RCC 7860 (cell line): ENCODE measurements at places on chromosomes 16 and 17.

DNA sequence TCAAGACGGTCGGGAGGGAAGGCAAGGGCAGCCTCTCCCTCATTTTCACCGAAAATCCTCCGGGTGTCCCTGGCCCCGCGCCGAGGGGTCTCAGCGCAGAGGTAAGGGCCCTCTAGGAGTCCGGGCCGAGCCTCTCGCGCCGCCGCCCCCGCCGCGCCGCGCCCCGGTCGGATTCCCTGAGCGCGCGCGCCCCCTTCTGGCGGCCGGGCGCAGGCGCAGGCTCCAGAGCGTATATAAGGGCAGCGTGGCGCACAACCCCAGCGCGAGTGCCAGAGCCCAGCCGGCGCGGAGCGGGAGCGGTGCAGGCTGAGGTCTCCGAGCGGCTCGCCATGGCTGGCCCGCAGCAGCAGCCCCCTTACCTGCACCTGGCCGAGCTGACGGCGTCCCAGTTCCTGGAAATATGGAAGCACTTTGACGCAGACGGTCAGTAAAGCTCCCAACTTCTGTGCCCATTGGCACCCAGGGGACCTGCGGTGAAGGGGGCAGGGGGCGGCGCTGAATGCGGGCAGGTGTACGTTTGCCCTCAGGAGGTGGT is at the start of gene CALB2:
Gene CALB2, plus strand, starts transcription at position 260 of the 535 bp plus-strand sequence. Its CDS starts 70 bp downstream, at position 330.
- peak; percentile 32 for DNase-seq

DNA sequence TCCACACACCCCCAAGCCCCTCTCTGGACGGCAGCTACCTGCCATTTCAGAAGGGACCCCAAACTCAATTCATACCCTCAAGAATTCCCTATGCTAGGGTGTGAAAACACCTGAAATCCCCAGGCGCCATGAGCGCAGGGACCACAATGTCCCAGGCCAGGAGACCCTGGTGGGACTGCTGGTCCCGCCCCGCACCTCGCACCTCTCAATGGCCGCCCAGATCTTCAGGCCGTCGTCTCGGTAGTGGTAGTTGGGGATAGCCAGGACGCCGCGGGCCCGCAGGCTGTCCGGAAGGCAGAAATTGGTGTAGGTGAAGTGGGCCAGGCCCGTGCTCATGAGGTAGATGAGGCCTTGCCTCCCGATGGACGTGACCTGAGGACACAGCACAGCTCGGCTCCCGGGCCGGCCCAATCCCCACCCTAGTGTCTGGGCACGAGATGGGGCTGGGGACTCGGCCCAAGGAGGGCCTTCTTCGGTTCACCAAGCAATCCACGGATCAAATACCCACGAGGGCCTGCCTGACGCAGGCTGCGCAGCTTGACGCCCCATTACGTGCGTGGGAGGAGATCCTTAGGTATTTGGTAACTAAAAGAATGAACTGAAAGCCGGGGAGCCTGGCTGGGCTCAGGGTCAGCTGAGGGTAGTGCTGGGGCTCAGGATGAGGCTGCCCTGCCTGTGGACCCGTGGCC is 9.2 kb downstream of the ALOXE3 start:
- DNase-seq, result no peak

- no peak for DNase-seq
Observed at GRCh38 chr16:1057252-1057932, 15.2 kb upstream of the SSTR5 start.

DNA sequence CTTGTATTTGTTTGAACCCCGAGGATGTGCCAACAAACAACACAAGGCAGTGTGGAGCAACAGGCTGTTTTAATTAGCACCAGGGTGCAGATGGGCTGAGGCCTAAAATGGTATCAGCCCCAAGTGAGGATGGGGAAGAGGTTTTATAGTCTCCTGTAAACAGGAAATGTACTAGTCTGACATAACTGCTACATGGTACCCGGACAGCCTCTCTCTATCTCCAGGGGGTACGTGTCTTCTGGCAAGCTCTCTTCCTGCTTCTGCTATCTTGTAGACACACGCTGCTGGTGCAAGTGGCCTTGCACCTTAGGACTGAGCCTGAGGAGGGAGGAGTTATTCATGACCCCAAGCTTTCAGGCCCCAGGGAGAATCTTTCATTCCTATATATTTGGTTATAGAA is 2451.0 kb downstream of the TP53TG3F start:
- no peak for DNase-seq

DNA sequence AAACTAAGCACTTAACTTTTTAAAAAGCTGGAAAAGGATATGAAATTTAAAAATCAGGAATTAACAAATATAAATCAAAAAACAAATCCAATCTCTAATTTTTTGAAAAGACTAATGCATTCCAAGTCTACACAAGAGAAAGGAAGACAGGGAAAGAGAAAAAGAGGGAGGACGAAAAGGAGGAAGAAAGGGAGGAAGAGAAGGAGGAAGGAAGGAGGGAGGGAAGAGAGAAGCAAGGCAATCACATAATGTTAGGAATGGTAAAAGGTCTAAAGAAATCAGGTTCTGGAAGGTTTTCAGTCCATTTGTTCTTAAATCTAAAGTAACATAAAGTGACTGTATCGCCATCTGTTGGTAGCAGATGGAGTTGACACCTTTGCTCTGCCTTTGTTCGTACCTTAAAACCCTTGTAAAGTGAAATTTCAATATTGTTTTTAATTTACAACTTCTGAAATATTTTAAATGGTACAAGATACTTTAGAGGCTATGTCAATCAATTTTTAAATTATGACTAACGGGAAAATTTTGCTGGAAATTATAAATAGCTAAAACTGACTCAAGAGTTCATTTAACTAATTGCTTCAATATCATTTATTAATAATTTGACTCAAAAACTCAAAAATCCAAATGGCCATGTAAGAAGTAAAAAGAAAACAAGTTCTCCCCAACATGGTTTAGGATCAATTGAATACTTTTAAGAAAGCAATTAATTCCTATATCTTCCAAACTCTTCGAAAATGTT is 20.4 kb upstream of the CDYL2 start:
- peak; percentile 33 for DNase-seq

DNA sequence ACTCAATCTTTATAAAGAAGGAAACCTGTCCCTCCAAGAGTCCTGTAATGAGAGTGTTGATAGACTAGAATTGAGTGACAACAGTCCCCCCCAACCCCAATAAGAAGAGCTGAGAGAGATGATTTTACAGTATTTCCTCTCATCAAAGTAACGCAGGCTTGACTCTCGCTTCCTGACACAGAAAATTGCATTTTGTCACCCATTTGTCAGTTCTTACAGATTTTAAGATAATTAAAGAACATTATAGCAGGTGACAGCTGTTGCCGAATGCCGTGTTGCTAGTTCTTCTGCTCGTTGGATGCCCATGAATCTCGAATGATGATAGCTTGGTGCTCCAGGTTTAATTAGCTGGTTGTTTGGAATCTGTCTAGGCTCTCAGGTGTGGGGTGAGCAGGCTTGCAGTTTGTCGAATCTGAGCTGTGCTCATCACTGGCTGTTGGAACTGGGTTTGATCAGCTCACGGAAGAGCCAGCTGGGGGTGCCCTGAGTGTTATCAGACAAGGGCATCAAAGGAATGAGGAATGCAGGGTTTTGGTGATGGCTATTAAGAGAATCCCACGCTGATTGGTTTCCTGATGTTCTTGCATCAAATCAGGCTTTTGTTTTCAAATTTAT is 84.8 kb upstream of the CPHXL start:
- no peak for DNase-seq

DNA sequence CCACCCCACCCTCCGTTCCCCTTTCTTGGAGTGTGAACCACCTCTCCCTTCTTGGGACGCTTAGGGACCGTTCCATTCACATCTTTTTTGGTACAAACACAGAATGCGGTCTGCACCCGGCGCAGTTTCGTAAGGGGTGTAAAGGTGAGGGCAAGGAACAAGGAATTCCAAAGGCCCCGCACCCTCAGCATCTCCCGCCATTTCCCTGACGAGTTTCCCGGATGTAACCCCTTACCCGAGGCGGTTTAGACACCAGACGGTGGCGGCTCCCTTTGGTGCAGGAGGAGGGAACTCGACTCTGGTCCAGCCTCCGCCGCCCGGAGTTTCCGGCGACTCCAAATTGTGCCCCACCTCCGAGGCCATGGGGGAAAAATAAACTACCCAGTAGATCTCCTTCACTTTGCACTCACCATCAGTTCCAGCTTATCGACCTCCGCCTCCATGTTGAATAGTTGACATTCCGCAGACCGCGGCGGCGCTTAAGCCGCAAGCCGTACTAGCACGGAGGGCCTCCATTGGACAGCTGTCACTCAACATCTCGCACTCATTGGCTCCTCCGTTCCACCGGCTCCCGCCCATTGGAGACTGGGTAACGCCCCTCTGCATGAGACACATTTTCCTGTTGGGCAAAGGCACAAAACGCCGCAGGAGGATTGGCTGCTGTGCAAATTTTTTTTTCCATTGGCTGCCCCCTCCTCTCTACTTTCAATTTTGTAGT is at the start of gene SKA2:
Gene SKA2, minus strand, starts transcription at position 466 of the 718 bp plus-strand sequence. Its CDS starts 23 bp downstream, at position 443.
- peak; percentile 100 for DNase-seq

GRCh38 chr16:28181515-28181914 is 30.2 kb downstream of the XPO6 start:
- peak; percentile 88 for DNase-seq

- DNase-seq, result no peak
Observed at GRCh38 chr17:64017381-64017980, 3.0 kb downstream of the ICAM2 start.

DNA sequence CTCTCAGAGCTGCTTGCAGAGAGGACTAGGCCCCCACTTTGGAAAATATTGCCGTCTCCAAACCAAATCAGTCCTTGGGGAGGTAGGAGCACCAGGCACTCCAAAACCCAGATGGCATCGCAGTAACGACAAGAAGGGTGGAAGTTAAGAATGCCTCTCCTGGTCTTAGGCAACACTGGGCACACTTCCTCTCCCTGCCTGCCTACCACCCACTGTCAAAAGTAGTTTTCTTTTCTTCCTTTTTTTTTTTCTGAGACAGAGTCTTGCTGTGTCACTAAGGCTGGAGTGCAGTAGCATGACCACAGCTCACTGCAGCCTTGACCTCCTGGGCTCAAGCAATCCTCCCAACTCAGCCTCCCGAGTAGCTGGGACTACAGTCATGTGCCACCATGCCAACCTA is 47.2 kb downstream of the SRL start:
- DNase-seq, result no peak

DNA sequence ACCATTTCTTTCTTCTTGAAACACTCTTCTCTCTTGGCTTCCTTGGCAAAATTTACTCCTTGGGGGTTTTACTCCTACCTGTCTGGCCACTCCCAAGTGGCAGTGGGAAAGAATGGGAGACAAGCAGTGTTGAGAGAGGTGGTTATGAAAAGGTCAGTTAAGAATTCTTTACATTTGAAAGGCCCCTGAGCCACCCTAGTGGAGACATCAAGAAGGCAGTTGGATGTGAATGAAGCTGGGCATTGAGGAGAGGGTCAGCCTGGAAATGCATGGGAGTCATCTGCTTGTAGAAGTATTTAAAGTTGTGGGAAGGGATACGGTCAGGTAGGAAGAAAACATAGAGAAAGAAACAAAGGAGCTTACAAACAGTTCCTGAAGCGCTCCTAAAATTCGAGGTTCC is 42.3 kb upstream of the CCNF start:
- DNase-seq, result no peak

GRCh38 chr16:61968242-61969076 is 67.8 kb downstream of the CDH8 start:
- no peak for DNase-seq

DNA sequence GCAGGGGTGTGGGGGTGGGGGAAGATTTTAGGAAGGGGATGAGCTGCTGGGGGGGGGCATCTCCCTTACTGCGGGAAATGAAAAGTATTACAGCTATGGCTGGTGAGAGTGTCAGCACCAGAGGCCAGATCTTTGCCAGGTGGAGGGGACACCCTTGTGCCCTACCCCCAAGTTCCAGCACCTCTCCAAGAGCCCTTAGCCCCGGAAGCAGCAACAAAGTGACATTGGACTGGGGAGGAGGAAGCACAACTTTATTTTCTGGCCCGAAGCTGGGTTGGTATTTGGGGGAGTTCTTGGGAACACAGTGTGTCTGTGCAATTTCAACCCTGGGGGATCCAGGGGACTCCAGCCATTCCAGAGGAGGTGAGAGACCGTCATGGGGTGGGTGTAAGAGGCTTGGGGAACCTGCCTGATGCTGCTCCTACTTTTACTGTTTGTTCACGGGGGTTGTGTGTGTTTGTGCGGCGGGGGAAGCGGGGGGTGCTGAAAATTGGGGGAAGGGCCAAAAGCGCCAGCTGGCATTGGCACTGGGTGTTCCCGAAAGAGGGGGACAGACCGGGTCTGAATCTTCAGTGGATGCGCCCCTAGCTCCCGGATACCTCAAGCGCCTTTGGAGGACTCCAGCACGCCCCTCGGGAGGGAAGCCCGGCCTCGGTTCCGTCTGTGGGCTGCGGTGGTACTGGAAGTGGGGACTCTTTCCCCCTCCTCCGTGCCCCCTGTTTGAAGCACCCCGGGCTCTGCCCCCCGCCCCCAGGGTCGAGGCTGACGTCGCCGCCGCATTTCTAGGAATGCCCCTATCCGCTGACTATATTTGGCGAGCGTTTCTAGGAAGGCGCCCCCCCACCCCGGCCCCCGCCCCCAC is 230.3 kb downstream of the MRTFB start:
- no peak for DNase-seq
